ENCODE measurements at places on chromosomes 5 and 9.

DNA sequence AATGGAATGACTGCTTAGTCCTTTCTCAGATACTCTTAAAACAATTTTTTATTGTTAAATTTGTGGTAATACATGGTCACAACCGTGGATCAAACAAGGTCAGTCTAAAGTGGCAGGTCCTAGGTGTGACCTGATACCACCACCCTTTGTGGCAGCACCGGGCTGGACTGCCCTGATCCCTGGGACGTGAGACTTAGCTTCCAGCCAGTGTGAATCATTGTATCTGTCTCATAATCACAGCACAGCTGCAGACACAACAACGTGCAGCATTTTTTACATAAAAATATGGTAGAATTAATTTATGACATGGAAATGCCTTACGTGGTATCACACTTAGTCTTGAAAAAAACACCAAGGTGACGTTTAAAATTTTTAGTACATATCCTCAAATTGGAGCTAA lies 7.8 kb downstream of the TOR1B start:
- DNase-seq: no peak

- DNase-seq: no peak
Observed at GRCh38 chr9:117354244-117354847, 60.5 kb downstream of the ASTN2 start.

- DNase-seq: no peak
Observed at GRCh38 chr9:25864509-25864908, 186.3 kb upstream of the TUSC1 start.

DNA sequence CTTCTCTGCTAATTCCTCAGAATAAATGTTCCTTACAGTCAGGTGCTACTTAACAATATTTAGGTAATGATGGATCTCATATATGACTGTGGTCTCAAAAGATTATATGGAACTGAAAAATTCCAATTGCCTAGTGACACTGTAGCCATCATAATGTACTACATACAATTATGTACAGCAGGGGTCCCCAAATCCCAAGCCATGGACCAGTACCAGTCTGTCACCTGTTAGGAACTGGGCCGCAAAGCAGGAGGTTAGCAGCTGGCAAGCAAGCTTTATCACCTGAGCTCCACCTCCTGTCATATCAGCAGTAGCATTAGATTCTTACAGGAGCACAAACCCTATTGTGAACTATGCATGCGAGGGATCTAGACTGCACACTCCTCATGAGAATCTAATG lies 69.6 kb downstream of the NR2F1-AS1 start:
- DNase-seq: no peak

- no peak for DNase-seq
Observed at GRCh38 chr5:149803641-149804468, 73.7 kb downstream of the PPARGC1B start.

GRCh38 chr5:132205385-132206125 lies 22.1 kb downstream of the P4HA2 start:
- DNase-seq: no peak

DNA sequence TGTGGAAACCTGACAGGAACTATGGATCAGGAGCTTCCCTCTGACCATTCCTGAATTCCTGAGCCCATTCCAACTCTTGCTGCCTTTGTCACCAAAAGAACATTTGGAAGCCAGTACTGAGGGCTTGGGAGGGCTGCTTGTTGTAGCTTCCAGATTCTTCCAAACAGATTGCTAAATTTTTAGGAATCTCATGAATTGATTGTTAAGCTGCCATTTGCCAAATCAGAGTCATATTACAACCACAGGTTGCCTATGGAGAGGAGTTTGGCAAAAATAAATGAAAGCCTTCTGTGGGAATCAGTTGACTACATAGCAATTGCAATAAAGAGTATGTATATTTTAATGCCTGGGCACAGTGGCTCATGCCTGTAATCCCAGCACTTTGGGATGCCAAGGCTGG lies 39.2 kb upstream of the SLC28A3 start:
- DNase-seq: no peak

DNA sequence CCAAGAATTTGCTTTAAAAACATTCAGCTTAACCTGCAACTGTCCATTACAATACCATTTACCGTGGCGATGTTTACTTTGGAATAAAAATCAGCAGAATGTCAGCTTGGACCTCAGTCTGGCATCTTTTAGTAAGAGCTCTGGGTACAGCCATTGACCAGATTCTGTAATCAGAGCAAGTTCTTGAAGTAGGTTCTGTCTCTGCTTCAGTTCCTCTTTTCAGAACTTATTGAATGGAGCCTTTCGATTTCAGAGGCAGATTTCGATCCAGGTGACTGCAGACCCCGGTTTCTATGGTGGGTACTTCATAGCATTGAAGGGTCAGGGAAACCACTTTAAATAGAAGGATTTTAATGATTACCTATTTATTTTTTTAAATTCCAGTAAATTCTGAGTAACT lies 53.4 kb upstream of the SV2C start:
- DNase-seq: no peak

- no peak for DNase-seq
Observed at GRCh38 chr9:69063839-69064238, 28.3 kb downstream of the FXN start.

GRCh38 chr5:171477101-171477500 lies 57.7 kb downstream of the FGF18 start:
- no peak for DNase-seq

DNA sequence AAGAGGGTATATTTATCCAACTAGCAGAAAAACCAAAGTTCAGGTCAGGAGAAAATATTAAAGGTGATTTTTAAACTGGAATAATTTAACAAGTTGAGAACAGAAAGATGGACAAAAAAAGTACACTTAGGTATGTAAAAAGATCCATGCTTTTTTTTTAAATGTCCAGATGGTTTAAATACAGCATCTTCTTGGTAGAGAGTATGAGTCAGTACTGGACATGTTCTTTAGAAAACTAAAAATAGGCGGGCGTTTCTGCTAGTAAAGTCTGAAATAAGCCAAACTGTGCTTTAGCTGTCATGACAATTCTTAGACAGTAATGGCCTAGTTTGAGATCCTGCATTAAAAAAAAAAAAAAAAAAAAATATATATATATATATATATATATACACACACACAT lies 255.9 kb upstream of the ST8SIA4 start:
- no peak for DNase-seq

- no peak for DNase-seq
Observed at GRCh38 chr5:6399980-6400910, 21.9 kb upstream of the MED10 start.

DNA sequence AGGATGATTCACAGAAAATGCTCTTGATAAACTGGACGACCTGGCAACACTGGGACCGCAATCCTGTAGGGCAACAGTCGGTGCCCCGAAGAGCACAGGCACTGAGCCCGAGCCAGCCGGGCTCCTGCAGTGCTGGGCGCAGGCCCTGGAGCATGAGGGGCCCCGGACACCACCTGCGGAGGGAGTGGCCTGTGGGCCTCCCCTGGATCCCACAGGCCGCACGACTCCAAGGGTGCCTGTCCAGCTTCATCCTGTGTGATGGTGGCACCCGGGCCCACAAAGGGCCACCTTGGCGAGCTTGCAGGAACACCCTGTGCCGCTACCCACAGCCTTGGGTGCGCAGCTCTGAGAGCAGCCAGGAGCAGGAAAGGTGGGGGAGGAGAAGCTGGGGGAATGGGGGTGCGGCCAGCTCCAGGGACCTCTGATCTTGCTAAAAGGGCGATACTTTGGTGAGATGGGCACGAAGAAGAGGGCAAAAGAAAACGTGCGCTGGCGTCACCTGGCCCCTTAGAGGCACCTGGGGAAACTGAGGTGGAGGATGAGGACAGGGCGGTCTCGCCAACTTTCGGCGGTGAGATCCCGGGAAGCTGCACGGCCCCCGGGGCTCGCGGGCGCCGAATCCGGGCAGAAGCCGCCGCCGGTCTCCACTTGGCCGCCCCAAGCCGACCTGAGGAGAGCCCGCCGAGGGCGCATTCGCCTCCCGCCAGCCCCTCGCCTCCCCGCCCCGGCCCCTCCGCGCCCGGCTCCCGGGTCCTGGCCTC lies 722 bp downstream of the TBC1D9B start:
- no peak for DNase-seq

DNA sequence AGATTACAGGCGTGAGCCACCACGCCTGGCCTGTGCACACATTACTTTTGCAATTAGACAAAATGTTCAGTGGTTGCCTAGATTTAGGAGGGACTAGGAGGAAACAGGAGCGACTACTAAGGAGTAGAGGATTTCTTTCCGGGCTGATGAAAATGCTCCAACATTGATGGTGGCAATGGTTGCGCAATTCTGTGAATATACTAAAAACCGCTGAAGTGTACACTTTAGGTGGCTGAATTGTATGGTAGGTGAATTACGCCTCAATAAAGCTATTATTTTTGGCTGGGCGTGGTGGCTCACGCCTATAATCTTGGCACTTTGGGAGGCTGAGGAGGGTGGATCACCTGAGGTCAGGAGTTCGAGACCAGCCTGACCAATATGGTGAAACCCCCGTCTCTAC lies 46.8 kb upstream of the STXBP1 start:
- DNase-seq: no peak

- no peak for DNase-seq
Observed at GRCh38 chr5:77926337-77926736, 150.2 kb upstream of the TBCA start.

DNA sequence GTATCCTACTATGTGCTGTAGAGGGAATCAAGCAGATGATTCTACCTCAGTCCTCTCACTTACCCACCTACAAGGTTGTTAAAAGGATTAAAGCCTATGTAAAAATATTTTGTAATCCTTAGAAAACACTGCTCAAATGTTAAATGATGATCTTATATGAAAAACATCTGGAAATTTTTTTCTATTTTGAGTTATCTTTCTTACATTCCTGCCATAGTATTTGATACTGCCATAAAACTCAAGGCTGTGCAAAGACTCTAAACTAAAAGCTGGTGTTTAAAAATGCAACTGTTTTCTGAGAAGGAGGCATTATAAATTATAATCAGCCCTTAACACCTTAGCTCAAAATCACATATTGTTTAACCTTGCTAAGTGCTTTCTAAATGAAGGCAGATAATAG lies 474.2 kb downstream of the PRELID2 start:
- DNase-seq: no peak

- DNase-seq: no peak
Observed at GRCh38 chr5:100260968-100261367, 274.2 kb upstream of the FAM174A start.

DNA sequence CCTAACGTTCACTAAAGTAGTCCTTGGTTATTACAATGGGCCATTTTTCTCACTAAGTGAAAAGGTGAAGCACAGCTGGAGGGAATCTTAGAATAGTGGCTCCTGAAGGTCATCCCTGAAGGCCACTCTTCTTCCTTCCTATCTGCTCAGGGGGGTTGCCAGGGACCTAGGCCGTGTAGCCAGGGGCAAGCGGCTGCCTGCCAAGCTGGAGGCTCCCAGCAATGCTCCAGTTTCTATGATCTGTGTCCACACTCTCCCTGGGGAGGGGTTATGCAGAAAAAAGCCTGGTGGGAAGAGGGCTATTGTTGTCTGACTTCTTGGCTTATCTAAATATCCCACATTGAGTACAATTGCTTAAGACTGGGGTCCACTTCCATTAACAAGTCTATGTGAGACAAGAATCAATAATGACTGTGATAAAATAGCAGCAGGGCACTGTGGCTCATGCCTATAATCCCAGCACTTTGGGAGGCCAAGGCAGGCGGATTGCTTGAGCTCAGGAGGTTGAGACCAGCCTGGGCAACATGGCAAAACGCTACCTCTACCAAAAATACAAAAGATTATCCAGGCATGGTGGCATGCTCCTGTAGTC lies 3.8 kb downstream of the NMRK1 start:
- DNase-seq: no peak
